ENCODE measurements at places on chromosomes 4 and X. TPM values are rescaled to one million over a fixed set of nuclear protein-coding genes. Genes with fewer than 3 reads are reported as not detected.

UGT2B10 gene
- total RNA-seq = not detected

DNA sequence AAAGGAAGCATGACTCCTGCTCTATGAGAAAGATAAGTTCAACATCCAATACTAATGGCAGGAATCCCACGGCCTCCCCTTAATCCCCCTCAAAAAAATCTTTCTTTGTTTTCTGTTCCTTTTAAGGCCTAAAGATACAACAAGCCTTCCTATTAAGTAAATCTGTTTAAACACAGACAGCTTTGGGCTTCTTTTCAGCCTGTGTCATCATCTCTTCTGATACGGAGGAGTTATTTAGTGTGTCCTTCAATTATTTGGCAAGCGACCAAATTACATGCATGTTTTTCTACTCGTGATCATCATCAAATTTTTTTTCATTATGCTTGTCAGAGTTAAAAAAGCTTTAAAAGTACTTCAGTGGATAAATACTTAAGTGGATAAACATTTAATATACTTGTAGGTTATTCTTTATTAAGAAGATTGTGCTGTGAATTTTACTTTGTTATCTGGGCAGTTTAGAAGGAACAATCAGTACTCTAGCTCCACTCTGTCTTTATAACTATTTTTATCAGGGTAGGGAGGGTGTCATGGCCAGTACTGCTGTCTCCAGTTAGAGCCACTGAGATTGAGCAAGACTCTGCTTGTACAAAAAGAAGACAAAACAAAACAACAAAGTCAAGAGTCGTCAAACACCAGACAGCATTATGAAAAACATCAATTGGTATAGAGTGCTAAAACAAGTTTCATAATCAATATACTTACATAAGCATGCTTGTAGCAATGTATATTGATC lies 210.7 kb downstream of the PRR32 start:
- H3K27me3 ChIP-seq = no peaks in the 10 kb centered on the region
- no peak for DNase-seq
- H3K27ac ChIP-seq = no peak overlapping the region

GRCh38 chr4:74378573-74378972 lies 13.6 kb downstream of the EREG start:
- H3K36me3 ChIP-seq = no peaks in the 10 kb centered on the region
- no peak for DNase-seq
- H3K27ac ChIP-seq = no peak overlapping the region
- H3K4me1 ChIP-seq = no peaks in the 10 kb centered on the region

TMEM271 gene
- not detected for total RNA-seq

DNA sequence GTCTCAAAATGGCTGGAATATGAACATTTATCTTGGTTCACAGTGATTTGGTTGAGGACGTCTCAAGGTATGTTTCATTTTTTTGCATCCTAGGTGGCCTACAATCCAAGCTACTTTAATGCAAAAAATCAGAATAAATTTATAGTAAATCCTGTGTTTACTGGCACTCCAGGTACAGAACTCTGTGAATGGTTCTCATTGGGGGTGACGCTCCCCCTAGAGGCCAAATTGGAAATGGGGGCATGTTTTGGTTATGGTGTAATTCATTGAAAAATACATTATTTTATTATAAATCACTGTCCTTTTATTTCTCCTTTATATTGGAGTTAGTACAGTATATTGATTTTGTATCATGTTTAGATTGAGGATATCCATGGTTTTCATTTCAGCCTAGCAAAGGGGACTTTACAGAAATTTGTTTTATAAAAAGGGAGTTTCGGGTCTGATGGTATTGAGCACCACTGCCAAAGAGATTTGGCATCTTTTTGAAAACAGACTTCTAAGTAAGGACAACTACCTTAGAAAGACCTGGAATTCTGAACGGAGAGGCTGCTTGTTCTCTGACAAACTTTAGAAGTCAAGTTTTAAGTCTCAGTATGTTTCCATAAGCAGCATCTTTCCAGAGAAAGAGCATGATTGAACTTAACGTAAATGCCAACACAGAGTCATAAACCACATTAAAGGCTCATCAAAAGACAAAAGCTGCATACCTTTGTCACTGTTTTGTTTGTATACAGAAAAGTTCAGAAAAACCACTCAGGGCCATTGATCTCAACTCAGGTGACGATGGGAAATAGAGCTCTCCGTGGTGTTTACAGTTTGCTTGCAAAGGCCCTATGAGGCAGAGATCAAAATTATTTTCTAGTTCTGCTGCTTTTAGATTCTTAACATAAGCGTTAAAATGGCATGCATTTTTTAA lies 19.4 kb downstream of the MTM1 start:
- no peak for DNase-seq
- peaks cover 2% of the 10 kb centered on the region for H3K36me3 ChIP-seq
- H3K27ac ChIP-seq = no peak overlapping the region

TEX13B gene
- total RNA-seq = not detected

DNA sequence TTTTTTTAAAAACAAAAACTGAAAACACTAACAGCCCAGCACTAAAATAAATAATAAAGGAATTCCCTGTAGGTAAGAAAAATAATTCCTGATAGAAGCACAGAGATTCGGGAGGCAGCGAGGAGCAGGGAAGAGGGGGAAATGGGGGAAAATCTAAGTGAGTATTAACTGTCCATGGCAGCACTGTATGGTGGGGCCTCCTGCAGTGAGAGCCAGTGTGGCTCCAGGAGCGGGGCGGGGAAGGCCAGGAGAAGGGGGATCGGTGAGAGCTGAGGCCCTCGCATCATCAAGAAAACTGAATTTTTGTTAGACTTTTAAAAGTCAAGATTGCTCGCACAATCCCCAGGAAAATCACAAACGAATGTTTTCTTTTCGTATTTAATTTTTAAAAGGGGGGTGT lies 14.1 kb downstream of the RNF212 start:
- H3K27ac ChIP-seq = no peak overlapping the region
- no peaks in the 10 kb centered on the region for H3K36me3 ChIP-seq
- no peak for DNase-seq

HUWE1 gene
- total RNA-seq = 257 TPM

DNA sequence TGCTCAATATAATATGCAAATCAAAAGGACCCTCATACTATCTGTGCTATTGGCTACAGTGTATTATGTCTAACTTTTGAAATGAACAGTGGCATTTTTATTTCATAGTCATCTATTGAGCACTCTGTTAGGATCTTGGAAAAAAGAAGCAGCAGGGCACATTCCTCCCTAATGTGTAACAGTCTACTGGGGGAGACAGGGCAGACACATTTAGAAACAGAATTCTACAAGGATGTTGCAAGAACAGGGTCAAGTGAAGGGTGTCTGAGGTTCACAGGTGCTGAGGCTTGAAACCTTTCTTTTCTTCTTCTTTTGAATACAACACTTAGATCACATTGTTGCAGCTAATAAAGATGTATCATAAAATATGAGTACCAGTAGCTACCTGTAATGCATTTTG lies 129.7 kb upstream of the SLC4A4 start:
- no peak for DNase-seq
- H3K4me3 ChIP-seq = no peak overlapping the region
- H3K36me3 ChIP-seq = no peaks in the 10 kb centered on the region
- H3K4me1 ChIP-seq = no peaks in the 10 kb centered on the region
- no peaks in the 10 kb centered on the region for H3K27me3 ChIP-seq

- H3K36me3 ChIP-seq = no peaks in the 10 kb centered on the region
- no peaks in the 10 kb centered on the region for H3K27me3 ChIP-seq
- no peaks in the 10 kb centered on the region for H3K4me1 ChIP-seq
- no peak overlapping the region for H3K4me3 ChIP-seq
- no peak overlapping the region for H3K27ac ChIP-seq
Observed at GRCh38 chr4:117783716-117784115, 250.6 kb upstream of the NDST3 start.

Data from activated B cell treated with CpG ODN at 0.5 μM for 24 hours (primary cell).